ENCODE measurements at places on chromosomes 1 and 21. TPM values are rescaled to one million over a fixed set of nuclear protein-coding genes. Genes with fewer than 3 reads are reported as not detected.
A peak's percentile ranks its signal among the peaks of the same experiment; 100 is the strongest.

DNA sequence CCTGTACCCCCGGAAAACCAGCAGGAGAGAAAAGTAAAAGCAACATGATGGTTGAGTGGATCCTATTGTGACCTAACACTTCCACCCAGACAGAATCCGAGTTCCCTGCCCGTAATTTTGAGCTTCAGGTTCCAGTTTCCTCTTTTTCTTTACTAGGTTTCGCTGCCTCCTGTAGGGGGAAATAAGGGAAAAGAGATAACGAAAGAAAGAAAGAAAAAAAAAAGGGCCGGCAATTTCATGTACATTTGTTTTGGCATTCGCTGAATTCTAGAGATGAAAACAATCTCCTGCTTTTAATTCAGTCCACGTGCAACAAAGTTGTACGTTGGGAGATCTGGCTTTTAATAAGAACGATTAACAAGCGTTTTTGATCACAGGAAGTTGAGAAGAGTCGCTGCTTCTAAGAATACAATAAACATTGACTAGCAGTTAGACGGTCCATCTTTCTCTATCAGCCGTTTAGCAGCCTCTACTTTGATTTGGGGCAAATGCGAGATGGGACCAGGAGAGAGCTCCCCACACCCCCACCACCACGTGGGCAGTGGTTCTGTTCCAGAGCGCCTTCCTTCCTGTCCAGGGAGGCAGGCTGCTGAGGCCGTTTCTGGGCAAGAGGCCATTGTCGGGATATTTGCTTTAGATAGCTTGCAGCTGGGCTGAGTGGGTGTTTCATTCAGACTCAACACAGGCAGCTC, 155.9 kb upstream of the RUNX1 start:
- H3K4me1 ChIP-seq = peaks cover 7% of the 10 kb centered on the region
- H3K27me3 ChIP-seq = no peaks in the 10 kb centered on the region
- peak overlapping the region; percentile 53 for H3K27ac ChIP-seq

DNA sequence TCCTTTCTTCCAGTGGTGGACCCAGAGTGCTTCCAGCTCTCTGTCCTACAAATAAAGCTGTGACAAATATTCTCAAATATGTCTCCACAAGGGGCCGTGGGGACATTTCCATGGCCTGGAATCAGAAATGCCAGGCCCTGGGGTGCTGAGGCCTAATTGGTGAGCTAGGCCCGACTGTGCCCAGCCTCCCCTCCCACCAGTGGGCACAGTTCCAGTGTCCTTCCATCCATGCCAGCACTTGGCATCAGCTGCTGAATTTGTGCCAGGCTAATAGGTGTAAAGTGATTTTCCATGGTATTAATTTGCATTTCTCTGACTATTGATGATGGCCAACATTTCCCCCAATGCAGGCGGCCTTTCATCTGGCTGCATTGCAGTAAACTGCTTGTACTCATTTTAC, 48.5 kb upstream of the B3GALT5 start:
- H3K36me3 ChIP-seq = no peaks in the 10 kb centered on the region
- no peak overlapping the region for H3K27ac ChIP-seq
- H3K4me1 ChIP-seq = no peaks in the 10 kb centered on the region
- no peak for DNase-seq

- H3K36me3 ChIP-seq = peaks cover 18% of the 10 kb centered on the region
- H3K27me3 ChIP-seq = no peaks in the 10 kb centered on the region
Observed at GRCh38 chr1:214402613-214403083, 121.7 kb downstream of the SMYD2 start.

- DNase-seq = no peak
- H3K4me3 ChIP-seq = no peak overlapping the region
- H3K27me3 ChIP-seq = peaks cover 15% of the 10 kb centered on the region
Observed at GRCh38 chr1:3024019-3024418, 2.8 kb downstream of the ACTRT2 start.

GRCh38 chr1:110370827-110371226, 20.0 kb downstream of the SLC16A4 start:
- DNase-seq = no peak
- peaks cover 53% of the 10 kb centered on the region for H3K36me3 ChIP-seq
- H3K27me3 ChIP-seq = no peaks in the 10 kb centered on the region

S100A12 gene
- 22.8 TPM for total RNA-seq

DNA sequence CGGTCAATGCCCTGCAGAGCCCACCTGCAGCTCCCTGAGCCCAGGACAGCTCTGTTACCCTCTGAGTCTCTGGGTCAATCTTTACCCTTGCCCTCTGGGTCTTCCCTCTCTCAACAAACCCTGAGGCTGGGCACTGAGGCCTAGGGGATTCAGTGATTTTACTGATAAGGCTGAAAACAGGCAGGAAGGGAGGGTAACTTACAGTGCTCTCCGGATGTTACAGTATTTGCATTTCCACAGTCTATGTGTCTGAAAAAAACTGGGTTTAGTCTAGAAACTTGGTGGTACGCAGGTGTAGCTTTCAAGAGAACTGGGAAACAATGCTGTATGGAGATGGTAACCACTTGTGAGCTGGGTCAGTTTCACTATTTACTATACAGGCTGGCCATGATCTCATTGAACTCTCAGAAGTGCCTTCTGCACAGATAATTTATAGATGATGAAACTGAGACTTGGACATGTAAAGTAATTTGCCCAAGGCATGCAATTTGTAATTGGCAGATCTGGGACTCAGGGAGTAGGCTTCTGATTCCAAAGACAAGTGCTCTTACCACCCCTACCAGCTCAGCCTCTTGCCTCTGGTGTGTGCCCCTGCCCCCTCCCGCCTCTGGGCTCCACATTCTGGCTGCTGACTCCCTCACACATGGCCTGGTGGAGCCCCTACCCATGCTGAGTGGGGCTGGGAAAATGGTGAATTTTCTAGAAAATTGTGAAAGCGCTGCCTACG, 48.8 kb downstream of the TENT5C start:
- no peaks in the 10 kb centered on the region for H3K36me3 ChIP-seq
- H3K4me1 ChIP-seq = peaks cover 21% of the 10 kb centered on the region
- no peak overlapping the region for H3K27ac ChIP-seq
- no peak overlapping the region for H3K4me3 ChIP-seq
- DNase-seq = no peak

DNA sequence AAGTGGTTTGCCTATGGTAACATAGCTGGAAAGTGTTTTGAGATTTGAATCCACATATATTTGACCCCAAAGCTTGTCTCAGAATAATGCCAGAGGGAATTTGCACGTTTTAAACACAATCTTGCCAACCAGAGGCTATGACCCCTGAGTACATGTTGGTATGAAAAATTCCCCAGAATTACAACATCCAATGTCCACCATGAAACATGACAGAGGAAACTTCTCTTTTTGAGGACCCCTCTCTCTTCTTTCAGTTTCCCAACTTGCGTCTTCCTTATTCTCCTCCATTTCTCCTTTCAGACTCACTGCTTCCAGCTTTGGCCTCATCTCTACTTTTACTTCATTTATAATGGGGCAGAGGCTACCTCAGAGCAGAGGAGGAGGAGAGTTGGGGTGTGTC, 5.5 kb upstream of the KCNJ9 start:
- H3K27me3 ChIP-seq = peaks cover 34% of the 10 kb centered on the region
- no peaks in the 10 kb centered on the region for H3K36me3 ChIP-seq
- no peak overlapping the region for H3K27ac ChIP-seq
- H3K4me1 ChIP-seq = peaks cover 2% of the 10 kb centered on the region
- no peak for DNase-seq

GRCh38 chr1:205545001-205545919, 40.8 kb downstream of the CDK18 start:
- DNase-seq = no peak
- H3K27me3 ChIP-seq = no peaks in the 10 kb centered on the region
- no peaks in the 10 kb centered on the region for H3K36me3 ChIP-seq

DNA sequence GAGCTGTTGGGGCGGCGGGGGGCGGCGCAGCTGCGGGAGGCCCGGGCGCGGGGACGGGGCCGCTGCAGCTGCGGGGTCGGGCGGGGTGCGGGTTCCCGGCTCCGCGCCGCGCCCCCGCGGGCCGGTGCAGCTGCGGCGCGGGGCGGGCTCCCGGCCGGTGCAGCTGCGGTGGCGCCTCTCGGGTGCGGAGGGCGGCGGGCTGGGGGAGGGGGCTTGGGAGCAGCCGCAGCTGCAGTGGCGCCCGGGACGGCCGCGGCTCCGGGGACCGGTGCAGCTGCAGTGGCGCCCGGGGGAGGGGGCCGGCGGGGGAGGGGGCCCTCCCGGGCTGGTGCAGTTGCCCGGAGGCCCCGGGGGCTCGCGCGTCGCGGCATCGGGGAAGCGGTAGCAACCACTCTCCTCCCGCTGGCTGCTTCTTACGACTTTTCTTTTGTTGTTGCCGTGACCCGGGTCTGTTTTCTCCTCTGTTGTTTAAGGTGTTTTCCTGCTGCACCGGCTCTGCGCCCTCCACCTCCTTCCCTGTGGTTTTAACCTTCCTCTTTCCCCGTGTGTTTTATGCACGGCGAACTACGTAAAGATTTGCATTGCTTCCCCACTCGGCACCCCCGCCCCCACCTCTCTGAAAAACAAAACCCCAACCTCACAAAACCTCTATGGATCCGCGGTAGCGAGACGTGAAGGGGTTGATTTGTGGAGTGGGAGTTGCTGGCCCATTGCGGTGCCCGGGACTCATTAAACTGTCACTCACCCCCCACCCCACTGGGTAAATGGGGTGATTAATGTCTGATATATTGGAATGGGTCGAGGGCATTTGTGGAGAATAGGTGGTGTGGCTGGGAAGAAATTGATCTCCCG, 1.7 kb upstream of the ZBTB18 start:
- H3K4me3 ChIP-seq = peak overlapping the region; percentile 71
- peaks cover 8% of the 10 kb centered on the region for H3K36me3 ChIP-seq
- peak; percentile 77 for DNase-seq

YIPF1 gene
- 24.1 TPM for total RNA-seq

- no peaks in the 10 kb centered on the region for H3K27me3 ChIP-seq
- peaks cover 34% of the 10 kb centered on the region for H3K4me1 ChIP-seq
- H3K27ac ChIP-seq = peak overlapping the region; percentile 89
- peak; percentile 82 for DNase-seq
- H3K4me3 ChIP-seq = peak overlapping the region; percentile 28
Observed at GRCh38 chr1:61079898-61080336, 2.4 kb upstream of the NFIA start.

DNA sequence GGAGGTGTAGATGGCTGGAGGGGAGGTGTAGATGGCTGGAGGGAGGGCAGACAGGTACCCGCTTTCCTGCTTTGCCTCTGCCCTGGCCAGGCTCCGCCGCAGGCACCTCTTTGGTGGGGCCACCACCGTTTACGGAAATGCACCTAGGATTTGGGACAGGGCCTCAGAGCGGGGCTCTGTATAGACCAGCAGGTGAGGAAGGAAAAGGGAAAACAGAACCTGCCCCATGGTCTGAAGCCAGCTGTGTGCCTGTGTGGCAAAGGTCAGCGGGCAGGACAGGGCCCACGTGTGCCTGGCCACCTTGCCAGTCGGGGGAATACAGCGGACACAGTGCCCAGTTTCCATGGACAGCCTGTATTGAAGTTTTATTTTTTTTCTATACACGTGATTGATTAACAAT, 12.1 kb upstream of the PTTG1IP start:
- H3K36me3 ChIP-seq = peaks cover 5% of the 10 kb centered on the region
- H3K4me1 ChIP-seq = peaks cover 15% of the 10 kb centered on the region
- H3K27ac ChIP-seq = no peak overlapping the region
- no peak overlapping the region for H3K4me3 ChIP-seq
- no peaks in the 10 kb centered on the region for H3K27me3 ChIP-seq

- no peaks in the 10 kb centered on the region for H3K4me1 ChIP-seq
- DNase-seq = no peak
- H3K36me3 ChIP-seq = no peaks in the 10 kb centered on the region
- H3K4me3 ChIP-seq = no peak overlapping the region
- H3K27me3 ChIP-seq = no peaks in the 10 kb centered on the region
- H3K27ac ChIP-seq = no peak overlapping the region
Observed at GRCh38 chr1:185719021-185719420, 15.2 kb upstream of the HMCN1 start.

- no peaks in the 10 kb centered on the region for H3K36me3 ChIP-seq
- no peak for DNase-seq
- H3K27ac ChIP-seq = no peak overlapping the region
- H3K27me3 ChIP-seq = no peaks in the 10 kb centered on the region
- H3K4me3 ChIP-seq = no peak overlapping the region
- H3K4me1 ChIP-seq = peaks cover 10% of the 10 kb centered on the region
Observed at GRCh38 chr21:17491716-17492414, 21.0 kb upstream of the CXADR start.

DNA sequence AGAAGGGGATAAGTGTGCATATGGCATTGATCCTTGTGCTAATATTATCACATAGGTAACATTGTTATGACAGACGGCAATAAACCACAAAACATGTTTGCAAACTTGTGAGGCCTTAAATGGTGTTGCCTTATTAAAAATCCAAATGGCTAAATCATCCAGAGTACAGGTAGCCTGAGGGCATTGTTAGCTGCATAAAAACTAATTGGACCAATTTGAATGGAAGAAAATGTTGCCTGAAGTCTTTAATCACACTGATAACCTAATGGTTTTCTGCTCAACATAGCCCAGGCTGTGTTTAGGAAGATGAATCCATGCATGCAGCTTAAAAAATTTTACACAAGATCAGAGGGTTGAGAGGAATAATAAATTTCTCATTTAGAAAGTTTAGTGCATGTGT, 19.4 kb upstream of the LRRC53 start:
- no peaks in the 10 kb centered on the region for H3K4me1 ChIP-seq
- H3K4me3 ChIP-seq = no peak overlapping the region
- no peak overlapping the region for H3K27ac ChIP-seq

TMPRSS3 gene
- 4.1 TPM for total RNA-seq

- DNase-seq = no peak
- H3K27me3 ChIP-seq = no peaks in the 10 kb centered on the region
- H3K4me1 ChIP-seq = no peaks in the 10 kb centered on the region
- H3K36me3 ChIP-seq = no peaks in the 10 kb centered on the region
- no peak overlapping the region for H3K4me3 ChIP-seq
Observed at GRCh38 chr1:64084451-64084850, 119.0 kb upstream of the UBE2U start.

DNA sequence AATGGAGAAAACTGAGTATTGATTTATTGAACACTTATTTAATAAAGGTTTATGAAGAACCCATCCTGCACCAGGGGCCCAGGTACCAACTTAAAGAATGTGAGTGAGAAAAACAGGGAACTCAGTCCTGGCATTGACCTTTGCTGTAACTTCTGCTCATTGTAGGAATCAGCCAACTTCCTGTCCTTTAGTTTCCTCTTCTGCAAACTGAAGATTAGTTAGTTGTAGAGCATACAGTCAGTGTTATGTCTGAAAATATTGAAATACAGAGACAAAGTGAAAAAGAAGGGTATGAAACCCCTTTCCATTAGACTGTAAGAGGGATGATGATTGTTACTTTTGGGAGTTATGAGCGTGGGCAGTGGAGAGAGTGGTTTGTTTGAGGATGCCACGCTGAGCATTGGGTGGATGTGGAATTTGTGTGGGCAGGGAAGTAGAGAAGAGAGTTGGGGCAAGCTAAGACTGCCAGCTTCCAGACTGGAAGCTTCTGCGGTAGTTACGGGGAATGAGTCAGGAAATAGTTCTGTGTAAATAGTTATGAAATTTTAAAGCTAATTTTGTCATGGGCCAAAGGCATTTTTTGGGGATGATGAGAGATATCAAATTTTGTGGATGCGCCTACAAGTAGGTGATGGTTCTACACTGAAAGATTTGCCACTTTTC, 89.2 kb downstream of the GPR88 start:
- peak overlapping the region; percentile 2 for H3K27ac ChIP-seq
- no peaks in the 10 kb centered on the region for H3K27me3 ChIP-seq
- peaks cover 11% of the 10 kb centered on the region for H3K4me1 ChIP-seq
- no peak overlapping the region for H3K4me3 ChIP-seq
- no peaks in the 10 kb centered on the region for H3K36me3 ChIP-seq

GRCh38 chr1:46615735-46616134, 876 bp downstream of the MOB3C start:
- peaks cover 52% of the 10 kb centered on the region for H3K4me1 ChIP-seq
- peak overlapping the region; percentile 88 for H3K27ac ChIP-seq
- peak overlapping the region; percentile 74 for H3K4me3 ChIP-seq
- no peaks in the 10 kb centered on the region for H3K36me3 ChIP-seq
- DNase-seq = no peak

All from upper lobe of right lung (tissue), 1 donor.